ENCODE measurements at places on chromosomes 4 and X. TPM values are rescaled to one million over a fixed set of nuclear protein-coding genes. Genes with fewer than 3 reads are reported as not detected.

DNA sequence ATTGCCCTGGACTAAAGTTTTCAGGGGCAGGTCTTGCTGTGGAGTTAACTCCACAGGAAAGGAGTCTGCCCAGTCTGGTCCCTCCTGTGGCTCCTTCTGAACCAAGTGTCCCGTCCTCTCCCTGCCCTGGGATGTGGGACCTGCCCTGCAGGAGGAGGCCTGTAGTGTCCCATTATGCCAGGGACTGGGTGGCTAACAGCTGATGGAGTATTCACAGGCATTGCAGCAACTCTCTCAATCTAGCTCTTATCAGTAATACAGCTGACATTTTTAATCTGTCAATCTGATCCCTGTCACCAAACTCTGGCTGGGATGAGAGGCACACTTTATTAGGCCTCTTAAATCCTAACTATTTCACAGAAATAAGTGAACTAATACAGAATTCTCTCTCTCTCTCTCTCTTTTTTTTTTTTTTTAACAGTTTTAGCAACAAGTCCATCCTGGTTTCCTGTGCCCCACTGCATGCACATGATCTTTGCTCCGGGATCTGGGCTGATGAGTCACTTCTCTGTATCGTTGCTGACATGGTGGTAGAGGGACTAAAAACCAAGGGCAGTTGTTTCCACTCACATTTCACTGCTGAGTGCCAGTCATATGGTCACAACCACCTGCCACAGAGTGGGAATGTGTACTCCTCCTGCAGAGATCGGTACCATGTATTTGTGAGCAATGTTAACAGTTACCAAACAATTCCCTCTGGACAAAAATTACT lies 39.1 kb downstream of the HAND2 start:
- no peaks in the 10 kb centered on the region for H3K27me3 ChIP-seq
- no peak overlapping the region for H3K4me3 ChIP-seq

DNA sequence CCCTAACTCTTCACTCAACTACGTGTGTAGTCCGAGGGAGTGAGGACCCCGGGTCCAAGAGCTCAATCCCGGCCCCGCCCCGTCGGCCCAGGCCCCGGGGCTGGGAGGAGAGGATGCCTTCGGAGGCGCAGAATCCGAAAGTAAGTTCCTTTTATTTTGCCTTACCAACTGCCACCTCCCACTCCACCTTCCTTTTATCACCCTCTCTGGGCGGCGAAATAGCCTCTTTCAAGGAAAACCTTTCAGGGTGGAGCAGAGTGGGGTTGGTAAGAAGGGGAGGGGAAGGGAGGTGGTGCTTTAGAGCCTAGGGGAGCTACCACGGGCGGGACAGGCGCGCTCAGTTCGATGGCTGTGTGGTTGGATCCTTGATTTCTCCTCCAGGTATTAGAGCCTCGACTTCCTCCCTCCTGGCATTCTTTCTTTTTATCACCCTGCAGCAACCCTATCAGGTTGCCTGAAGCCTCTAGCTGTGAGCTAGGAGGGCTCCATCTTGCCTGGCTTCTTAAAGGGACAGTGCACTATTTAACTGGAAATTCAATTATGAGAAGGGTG lies 191.2 kb downstream of the RRAGB start:
- H3K27me3 ChIP-seq = no peaks in the 10 kb centered on the region
- no peak for DNase-seq
- no peaks in the 10 kb centered on the region for H3K4me1 ChIP-seq
- no peaks in the 10 kb centered on the region for H3K36me3 ChIP-seq

DNA sequence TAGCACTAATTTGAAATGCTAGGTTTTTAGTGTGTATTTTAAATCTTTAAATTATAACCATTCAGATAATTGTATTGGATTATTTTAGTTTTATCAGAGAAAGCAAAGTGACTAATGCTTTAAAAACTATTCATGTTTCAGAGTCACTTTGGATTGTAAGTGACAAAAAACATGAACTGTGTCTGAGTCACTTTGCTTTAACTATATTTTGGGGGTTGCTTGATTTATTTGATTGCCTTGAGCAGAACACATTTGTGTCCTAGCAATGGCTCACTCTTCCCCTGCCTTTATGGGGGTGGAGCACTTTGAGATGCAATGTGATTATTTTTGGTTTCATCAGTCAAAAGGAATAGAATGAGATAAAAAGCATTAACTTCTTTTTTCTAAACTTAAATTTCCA lies 188.4 kb upstream of the ARX start:
- no peaks in the 10 kb centered on the region for H3K36me3 ChIP-seq
- H3K4me3 ChIP-seq = no peak overlapping the region
- DNase-seq = no peak
- H3K27me3 ChIP-seq = no peaks in the 10 kb centered on the region
- no peaks in the 10 kb centered on the region for H3K4me1 ChIP-seq

GRCh38 chr4:78768452-78769180 lies 7.5 kb upstream of the BMP2K start:
- no peaks in the 10 kb centered on the region for H3K36me3 ChIP-seq
- no peaks in the 10 kb centered on the region for H3K27me3 ChIP-seq
- H3K4me1 ChIP-seq = peaks cover 31% of the 10 kb centered on the region
- H3K27ac ChIP-seq = no peak overlapping the region
- H3K4me3 ChIP-seq = no peak overlapping the region

DNA sequence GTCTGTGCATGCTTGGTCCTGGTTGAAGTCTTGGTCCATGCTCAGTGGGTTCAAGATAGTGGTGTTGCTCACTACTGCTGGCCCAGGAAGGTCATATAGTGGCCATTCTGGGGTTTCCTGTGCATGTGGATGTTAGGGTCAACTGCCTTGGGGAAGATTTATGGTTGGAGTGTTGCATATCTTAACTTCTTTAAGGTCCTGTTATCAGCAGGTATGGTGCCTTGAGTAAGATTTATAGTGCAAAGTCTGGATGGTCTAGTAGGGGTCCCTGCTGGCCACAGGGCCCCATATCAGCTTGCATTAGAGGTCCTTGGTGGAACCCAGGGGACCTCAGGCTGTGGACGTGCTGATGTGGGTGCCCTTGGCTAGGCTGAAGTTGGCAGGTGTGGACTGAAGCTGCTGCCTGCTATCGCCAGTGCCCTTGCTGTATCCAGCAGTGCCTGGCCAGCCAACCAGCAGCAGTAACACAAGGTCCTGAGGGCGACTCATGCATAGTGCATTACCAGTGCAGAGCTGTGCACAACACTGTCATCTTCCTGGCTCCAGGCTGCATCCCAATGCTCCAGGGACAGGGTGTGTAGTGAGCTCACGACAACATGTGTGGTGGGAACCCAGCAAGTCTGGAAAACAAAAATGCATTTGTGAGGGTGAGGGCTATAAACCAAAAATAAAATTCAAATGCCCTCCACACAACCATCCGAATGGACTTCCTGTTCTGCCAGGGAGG lies 61.0 kb downstream of the BEX3 start:
- no peaks in the 10 kb centered on the region for H3K36me3 ChIP-seq
- no peak overlapping the region for H3K4me3 ChIP-seq
- no peaks in the 10 kb centered on the region for H3K27me3 ChIP-seq
- no peak for DNase-seq
- H3K4me1 ChIP-seq = no peaks in the 10 kb centered on the region

GRCh38 chr4:48270951-48271473 lies 1.4 kb upstream of the TEC start:
- H3K4me3 ChIP-seq = peak overlapping the region; percentile 65
- no peaks in the 10 kb centered on the region for H3K27me3 ChIP-seq
- peak; percentile 36 for DNase-seq
- H3K27ac ChIP-seq = peak overlapping the region; percentile 88
- H3K36me3 ChIP-seq = no peaks in the 10 kb centered on the region

GRCh38 chr4:184854673-184855072 lies 28.9 kb upstream of the ACSL1 start:
- H3K36me3 ChIP-seq = no peaks in the 10 kb centered on the region
- no peak for DNase-seq
- peak overlapping the region; percentile 42 for H3K4me3 ChIP-seq
- H3K27me3 ChIP-seq = no peaks in the 10 kb centered on the region
- H3K4me1 ChIP-seq = peaks cover 59% of the 10 kb centered on the region

DNA sequence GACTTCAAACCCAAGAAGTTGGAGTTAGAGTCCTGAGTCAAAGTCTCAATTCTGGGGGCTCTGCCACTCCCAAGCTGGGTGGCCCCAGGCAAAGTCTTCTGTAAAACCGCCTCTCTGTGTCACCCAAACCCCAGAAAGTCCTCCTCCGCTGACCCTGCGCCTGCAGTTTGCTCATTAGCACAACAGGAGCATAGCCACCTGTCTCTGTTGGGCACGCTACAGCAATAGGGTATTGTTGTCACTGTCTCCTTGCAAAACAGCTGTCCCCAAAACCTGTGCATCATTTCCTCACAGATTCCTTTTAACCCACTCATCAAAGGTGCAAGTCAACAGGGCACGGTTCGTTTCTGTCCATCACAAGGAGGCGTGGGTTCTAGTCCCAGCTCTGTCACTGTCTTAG lies 8.0 kb upstream of the DGAT2L6 start:
- DNase-seq = no peak
- no peak overlapping the region for H3K4me3 ChIP-seq

DNA sequence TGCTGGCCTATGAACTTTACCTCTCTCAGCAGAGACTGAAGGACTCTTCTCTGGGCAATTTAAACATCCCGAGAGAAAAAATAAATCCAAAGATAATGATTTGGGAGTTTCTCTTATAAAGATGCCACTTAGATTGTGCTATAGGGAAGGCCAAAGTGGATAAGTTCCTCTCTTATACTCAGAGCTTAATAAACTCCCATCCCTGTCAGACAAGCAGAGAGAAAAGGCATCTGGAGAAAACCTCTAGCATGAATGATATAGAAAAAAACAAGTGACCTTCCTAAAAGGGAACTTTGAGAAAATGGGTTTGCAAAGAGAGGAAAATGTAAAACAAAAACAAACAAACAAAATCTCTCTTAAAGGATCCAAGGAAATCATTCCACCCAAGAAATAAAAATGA lies 199.4 kb downstream of the PALLD start:
- H3K27me3 ChIP-seq = peaks cover 1% of the 10 kb centered on the region
- no peaks in the 10 kb centered on the region for H3K4me1 ChIP-seq
- H3K36me3 ChIP-seq = no peaks in the 10 kb centered on the region
- no peak overlapping the region for H3K27ac ChIP-seq
- no peak for DNase-seq

GRCh38 chrX:71637848-71638247 lies 19.5 kb upstream of the CXCR3 start:
- no peaks in the 10 kb centered on the region for H3K27me3 ChIP-seq
- peak overlapping the region; percentile 83 for H3K27ac ChIP-seq
- peaks cover 21% of the 10 kb centered on the region for H3K4me1 ChIP-seq
- 0 out of 2 replicates have a peak overlapping the region, but pooled peaks have one; percentile 10 for H3K4me3 ChIP-seq
- DNase-seq = no peak

- H3K27ac ChIP-seq = no peak overlapping the region
- H3K27me3 ChIP-seq = no peaks in the 10 kb centered on the region
- DNase-seq = no peak
- H3K4me3 ChIP-seq = no peak overlapping the region
These were observed 339.3 kb downstream of the NKX6-1 start for GRCh38 chr4:84159762-84160161.

DNA sequence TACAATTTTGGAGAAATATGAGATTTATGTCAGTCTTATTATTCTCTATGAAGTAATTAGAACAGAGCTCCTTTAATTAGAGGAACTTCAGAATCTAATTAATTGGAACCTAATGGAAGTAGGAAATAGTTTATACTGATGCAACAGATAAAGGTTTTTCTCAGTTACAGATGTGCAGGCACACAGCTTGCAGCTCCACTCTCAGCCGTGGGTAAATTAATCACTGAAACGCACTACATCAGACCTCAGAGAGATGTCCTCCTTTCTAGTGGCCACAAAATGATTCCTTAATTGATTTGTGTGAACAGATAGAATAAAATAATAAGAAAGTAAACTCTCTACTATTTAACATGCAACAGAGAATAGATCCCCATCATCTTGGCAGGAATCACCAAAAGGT lies 21.5 kb upstream of the NPY2R start:
- H3K27ac ChIP-seq = no peak overlapping the region
- H3K4me3 ChIP-seq = no peak overlapping the region
- no peaks in the 10 kb centered on the region for H3K36me3 ChIP-seq
- DNase-seq = no peak
- H3K27me3 ChIP-seq = no peaks in the 10 kb centered on the region
- no peaks in the 10 kb centered on the region for H3K4me1 ChIP-seq

GRCh38 chrX:136728393-136728792 lies 52.3 kb downstream of the ARHGEF6 start:
- no peaks in the 10 kb centered on the region for H3K36me3 ChIP-seq
- H3K4me3 ChIP-seq = no peak overlapping the region
- DNase-seq = no peak
- no peak overlapping the region for H3K27ac ChIP-seq
- no peaks in the 10 kb centered on the region for H3K4me1 ChIP-seq

GRCh38 chr4:76106442-76106841 lies 31.9 kb downstream of the ART3 start:
- H3K4me3 ChIP-seq = no peak overlapping the region
- H3K4me1 ChIP-seq = no peaks in the 10 kb centered on the region
- H3K27ac ChIP-seq = no peak overlapping the region
- 0 out of 2 replicates have a peak, but pooled peaks cover 2% of the 10 kb centered on the region for H3K27me3 ChIP-seq

- no peaks in the 10 kb centered on the region for H3K36me3 ChIP-seq
- no peak for DNase-seq
- H3K4me3 ChIP-seq = no peak overlapping the region
- H3K4me1 ChIP-seq = no peaks in the 10 kb centered on the region
These were observed 148.4 kb upstream of the FGF16 start for GRCh38 chrX:77298790-77299189.

- DNase-seq = no peak
- no peaks in the 10 kb centered on the region for H3K4me1 ChIP-seq
- no peak overlapping the region for H3K4me3 ChIP-seq
- H3K27ac ChIP-seq = no peak overlapping the region
These were observed 8.1 kb downstream of the TCEAL3 start for GRCh38 chrX:103615781-103616371.

- no peak for DNase-seq
- no peak overlapping the region for H3K4me3 ChIP-seq
- no peak overlapping the region for H3K27ac ChIP-seq
- no peaks in the 10 kb centered on the region for H3K36me3 ChIP-seq
These were observed 803.9 kb downstream of the C4orf33 start for GRCh38 chr4:129899849-129900248.

DNA sequence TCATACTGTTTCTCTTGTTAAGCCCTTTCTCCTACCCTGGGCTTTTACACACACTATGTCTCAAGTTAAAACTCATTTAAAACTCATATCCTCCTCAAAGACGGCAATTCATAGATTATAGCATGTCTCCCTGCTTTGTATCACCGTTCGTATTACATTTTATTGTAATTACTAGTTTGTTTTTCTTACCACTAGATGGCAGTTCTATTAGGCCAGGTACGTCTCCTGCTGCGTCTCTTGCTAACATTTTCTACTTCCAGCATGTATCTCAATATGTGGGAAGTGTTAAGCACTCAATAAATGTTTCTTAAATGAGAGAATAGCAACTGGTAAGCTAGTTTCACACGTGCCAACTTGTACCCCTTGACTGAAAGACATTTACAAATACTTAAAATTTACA lies 450.3 kb upstream of the PCDH7 start:
- no peak overlapping the region for H3K4me3 ChIP-seq
- H3K27me3 ChIP-seq = no peaks in the 10 kb centered on the region
- H3K27ac ChIP-seq = no peak overlapping the region
- no peaks in the 10 kb centered on the region for H3K36me3 ChIP-seq

PPEF1 gene
- polyA plus RNA-seq = 0.58 TPM

NCAPG gene
- polyA plus RNA-seq = 80.6 TPM

RAB33A gene
- 36.2 TPM for polyA plus RNA-seq

CPE gene
- polyA plus RNA-seq = not detected

BGN gene
- polyA plus RNA-seq = 0.06 TPM

ABCG2 gene
- not detected for polyA plus RNA-seq

RNF150 gene
- polyA plus RNA-seq = not detected

CABS1 gene
- not detected for polyA plus RNA-seq

HMX1 gene
- not detected for polyA plus RNA-seq

LYAR gene
- polyA plus RNA-seq = 64.4 TPM

CCNQ gene
- polyA plus RNA-seq = 27.4 TPM

RENBP gene
- 0.59 TPM for polyA plus RNA-seq

TEX13C gene
- polyA plus RNA-seq = not detected
